ENCODE measurements at places on chromosomes 5 and 9. TPM values are rescaled to one million over a fixed set of nuclear protein-coding genes. Genes with fewer than 3 reads are reported as not detected.

DNA sequence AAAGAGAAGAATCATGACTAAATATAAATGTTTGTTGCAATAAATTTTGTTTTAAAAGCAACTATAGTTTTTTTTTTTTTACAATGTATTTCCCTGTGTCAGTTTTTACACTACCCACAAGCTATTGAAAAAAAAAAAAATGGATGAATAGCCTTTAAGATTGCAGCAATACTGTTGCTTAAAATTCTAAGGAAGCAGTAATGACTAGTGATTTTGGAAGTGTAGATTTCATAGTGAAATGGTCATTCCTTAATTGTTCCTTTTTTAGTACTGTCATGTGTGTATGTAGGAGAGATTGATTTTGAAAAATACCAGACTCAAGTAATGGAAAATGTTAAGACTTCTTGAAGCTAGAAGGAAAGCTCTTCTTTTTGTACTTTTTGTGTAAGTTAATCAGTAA, 53.1 kb downstream of the NDUFS4 start:
- H3K36me3 ChIP-seq, result no peaks in the 10 kb centered on the region
- no peaks in the 10 kb centered on the region for H3K27me3 ChIP-seq
- no peak for DNase-seq
- no peak overlapping the region for H3K27ac ChIP-seq

DNA sequence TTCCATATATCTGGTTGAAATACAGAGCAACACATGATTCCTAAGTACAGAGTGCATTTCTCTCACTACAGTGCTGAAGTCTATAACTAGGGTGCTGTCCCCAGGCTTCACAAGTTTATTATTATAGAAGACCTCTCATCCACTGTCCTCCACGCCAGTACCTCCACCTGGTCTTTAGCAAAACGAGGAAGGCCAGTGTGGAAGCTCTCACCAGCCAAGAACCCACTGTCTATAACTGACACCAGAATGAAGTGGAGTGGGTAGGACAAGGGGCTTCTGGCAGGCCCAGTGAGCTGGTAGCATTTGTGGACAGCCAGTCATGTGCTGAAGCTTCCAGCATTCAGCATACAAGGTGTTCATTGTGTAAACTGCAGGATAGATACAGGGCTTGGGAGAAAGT, 430.7 kb downstream of the GADD45G start:
- H3K4me1 ChIP-seq, result no peaks in the 10 kb centered on the region
- H3K27me3 ChIP-seq, result no peaks in the 10 kb centered on the region
- no peak overlapping the region for H3K27ac ChIP-seq
- no peak for DNase-seq

DNA sequence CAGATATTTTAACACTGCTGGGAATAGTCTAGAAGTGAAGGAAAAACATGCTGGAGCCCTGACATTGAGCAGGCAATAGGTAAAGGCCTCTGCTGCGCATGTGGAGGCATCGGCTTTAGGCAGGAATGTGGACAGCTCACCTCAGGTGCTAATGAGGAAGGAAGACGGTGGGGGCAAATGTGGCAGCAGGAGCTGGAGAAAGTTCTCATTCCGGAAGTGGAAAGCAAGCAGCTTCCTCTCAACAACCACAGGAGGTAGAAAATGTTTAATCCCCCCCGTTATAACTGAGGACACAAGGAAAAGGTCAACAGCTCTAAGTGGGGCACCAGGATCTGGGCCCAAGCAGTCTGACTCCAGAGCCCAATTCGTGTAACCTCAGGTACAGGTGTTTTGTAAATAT, 7.6 kb upstream of the RPS14 start:
- DNase-seq, result no peak
- no peaks in the 10 kb centered on the region for H3K4me1 ChIP-seq
- no peaks in the 10 kb centered on the region for H3K27me3 ChIP-seq
- H3K36me3 ChIP-seq, result no peaks in the 10 kb centered on the region

- no peaks in the 10 kb centered on the region for H3K36me3 ChIP-seq
- H3K27ac ChIP-seq, result no peak overlapping the region
- no peaks in the 10 kb centered on the region for H3K4me1 ChIP-seq
- no peaks in the 10 kb centered on the region for H3K27me3 ChIP-seq
- no peak for DNase-seq
Measured at GRCh38 chr5:80348171-80348570, 28.4 kb downstream of the SPZ1 start.

The SKIC3 gene
- 13.3 TPM for polyA plus RNA-seq

The CDH6 gene
- 21.8 TPM for polyA plus RNA-seq

The HDHD3 gene
- 107 TPM for polyA plus RNA-seq

The EQTN gene
- not detected for polyA plus RNA-seq

Data from kidney (tissue), 22 donors.